NAMALWA (cell line): ENCODE measurements at places on chromosomes 4 and X.

DNA sequence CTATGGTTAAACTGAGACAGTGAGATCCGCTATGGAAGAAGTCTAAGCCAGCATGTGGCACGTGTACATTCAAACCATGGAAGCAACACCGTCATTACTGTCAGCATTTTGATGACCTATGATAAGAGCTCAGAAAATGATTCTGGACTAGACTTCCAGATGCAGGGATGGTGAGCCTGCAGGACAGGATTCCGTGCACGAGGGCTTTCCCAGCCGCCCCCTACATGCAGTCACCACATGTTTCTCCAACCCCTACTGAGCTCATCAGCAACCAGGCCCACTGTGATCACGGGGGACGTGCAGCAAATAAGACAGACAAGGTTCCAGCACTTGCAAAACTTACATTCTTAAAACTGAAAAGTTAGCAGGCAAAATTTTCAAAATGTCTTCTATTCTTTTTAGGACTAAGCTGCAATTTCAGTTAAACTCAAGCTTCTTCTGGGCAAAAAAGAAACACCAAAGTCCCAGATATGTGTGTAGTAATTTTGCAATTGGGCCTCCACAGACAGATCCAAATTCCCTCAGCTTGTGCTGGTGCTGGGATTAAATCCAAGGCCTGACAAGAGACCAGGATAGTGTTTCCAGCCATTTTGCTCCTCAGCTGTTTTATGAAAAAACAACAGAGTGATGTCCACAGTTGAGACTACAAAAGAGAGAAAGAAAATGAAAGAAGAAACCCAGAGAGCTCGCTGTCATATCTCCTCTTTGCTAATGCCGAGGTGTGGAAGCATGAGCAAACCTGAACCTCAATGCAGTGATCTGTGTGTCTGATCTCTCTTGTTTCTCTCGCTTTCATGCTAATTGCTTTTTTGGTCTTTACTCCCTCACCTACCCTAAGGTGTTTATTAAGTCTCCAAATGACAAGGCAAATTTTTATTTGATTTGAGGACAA is 118.2 kb downstream of the AFAP1 start:
- DNase-seq, result no peak

DNA sequence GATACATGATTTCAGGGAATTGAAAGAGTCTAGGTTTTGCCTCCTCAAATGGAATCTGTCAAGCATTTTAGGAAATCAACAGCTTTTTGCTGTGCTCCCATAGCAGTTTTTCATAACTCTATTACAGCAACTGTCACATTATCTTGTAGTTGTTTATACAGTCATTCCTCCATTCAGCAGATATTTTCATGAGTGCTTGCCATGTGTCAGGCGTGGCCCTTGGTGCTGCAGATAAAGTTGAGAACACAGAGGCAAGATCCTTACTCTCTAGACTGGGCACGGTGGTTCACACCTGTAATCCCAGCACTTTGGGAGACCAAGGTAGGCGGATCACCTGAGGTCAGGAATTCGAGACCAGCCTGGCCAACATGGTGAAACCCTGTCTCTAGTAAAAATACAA is 67.3 kb downstream of the MCUB start:
- DNase-seq, result no peak

GRCh38 chr4:87130985-87131703 is 89.3 kb downstream of the KLHL8 start:
- no peak for DNase-seq

- no peak for DNase-seq
These were observed 233.4 kb downstream of the TEX13A start for GRCh38 chrX:104987063-104987462.

DNA sequence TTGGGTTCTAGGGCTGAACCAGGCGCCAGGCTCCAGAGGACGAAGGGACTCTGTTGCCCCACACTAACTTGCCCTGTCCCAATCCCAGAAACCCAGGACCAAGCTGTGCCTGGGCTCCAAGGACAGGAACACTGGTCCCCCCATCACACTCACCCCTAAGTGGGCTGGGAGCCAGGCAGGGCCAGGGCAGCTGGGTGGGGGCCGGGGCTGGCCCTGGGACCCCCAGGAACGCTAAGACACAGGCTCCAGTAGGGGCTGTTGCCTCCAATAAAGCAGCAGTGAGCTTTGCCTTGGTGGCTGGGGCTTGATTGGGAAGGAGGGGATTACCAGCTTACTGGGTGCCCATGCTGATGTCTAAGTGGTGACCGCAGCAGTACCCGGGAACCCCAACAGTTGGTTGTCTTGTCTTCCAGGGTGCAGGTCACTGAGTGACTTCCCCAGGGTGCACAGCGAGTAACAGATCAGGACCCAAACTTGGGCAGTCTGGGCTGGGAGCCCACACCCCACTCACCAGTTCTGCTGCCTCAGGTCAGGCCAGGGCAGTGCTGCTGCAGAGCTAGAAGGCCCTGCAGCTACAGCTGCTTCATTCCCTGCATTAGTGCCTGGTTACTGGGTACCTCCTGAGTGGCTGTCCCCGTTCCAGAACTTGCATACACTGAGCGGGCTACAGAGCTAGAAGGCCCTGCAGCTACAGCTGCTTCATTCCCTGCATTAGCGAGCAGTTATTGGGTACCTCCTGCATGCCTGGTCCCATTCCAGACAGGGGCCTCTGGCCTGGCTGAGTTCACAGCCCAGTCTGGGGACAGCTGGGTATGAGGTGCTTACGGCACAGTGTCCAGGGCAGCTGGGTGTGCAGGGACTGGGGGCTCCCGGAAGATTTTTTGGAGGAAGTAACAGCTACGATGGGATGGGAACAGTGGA is 9.4 kb upstream of the ADD1 start:
- no peak for DNase-seq
